ENCODE measurements at places on chromosomes 6 and 20.

DNA sequence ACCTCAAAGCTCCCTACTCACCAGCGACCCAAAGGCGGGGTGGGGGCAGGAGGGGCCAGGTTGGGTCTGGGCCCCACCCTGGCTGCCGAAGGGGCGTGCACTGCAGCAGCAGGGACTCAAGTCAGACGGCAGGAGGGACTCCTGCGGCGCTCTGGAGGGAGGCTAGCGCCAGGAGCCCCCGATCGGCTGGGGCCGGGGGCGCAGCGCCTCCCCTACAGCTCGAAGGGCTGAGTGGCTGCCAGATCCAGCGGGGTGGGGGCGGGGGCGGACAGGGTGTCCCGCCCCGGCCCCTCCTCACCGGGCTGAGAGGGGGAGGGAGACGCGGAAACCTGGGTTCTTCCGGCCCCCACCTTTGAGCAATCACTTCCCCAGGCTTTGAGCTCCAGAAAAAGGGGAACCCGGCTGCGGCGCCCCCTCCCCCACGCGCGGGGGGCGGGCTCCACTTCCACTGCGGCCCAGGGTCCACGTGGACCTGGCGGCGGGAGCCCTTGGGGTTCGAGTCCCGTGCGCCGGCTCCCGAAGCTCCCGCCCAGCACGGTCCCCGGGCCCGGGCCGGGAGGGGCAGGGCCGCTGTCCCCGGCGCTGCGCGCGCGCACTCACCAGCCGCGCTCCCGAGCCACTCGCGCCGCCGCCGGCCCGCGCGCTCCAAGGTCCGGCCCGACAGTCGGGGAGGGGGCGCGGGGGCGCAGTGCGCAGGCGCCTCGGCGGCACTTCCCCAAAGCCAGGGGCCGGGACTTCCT lies at the start of gene RGS19:
Gene RGS19 (minus strand): TSS at position 246 of the 740 bp plus-strand sequence. CDS start 2,632 bp downstream, outside the sequence.
- DNase-seq: no peak

- DNase-seq: no peak
Observed at GRCh38 chr20:496126-496696, 33.9 kb upstream of the TBC1D20 start.

DNA sequence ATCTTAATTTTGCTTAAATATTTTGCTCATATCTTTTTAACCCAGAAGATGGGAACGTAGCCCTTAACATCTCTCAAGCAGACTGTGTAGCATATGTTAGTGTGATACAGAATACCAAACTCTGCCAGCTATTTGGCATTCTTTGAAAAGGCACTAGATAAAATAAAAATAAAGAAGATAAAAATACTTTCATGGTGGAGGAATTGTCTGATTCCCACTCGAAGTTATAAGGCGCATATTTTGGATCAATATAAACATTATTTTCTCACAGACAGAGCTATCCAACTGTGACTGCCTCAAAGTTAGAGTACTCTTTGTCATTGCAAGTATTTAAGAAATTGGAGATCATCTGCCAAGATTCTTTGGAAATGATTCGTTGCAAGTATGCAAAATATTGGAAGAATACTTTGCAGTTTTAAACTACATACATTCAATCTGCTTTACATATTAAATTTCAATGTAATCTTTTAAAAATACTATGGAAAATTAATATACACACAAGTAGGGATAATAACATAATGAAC lies 10.8 kb upstream of the EEF1E1 start:
- no peak for DNase-seq

GRCh38 chr20:44471481-44471882 lies 4.2 kb upstream of the TTPAL start:
- DNase-seq: no peak

- DNase-seq: no peak
Observed at GRCh38 chr6:117616391-117617209, 14.3 kb upstream of the GOPC start.

GRCh38 chr20:5770231-5770986 lies 20.2 kb downstream of the SHLD1 start:
- no peak for DNase-seq

- no peak for DNase-seq
Observed at GRCh38 chr6:96394727-96395126, 126.9 kb upstream of the UFL1 start.

DNA sequence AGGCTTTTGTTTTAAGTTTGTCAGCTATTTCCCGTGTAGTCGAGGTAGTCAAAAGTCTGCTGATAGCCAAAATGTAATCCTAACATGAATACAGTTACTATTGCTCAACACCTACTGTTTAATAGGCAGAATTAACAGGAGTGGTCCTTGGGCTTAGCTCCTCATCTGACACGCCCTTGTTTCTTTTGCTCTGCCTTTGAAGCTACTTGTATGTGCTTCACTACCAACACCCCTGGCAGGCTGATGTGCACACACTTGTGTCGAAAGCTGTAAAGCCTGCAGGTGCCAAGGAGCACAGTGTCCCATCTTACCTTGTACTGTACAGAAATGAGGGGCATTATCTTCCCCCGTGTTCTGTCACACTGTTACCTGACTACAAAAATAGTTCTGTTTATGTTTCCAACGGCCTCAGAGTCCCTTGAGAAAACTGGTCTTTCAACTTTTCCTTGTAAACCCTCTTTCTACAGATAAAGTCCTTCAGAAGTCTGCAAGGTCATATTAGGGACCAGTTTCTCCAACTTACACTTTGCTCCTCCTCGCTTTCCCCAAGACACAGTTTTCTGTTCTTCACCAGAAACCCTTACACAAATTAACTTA lies 9.3 kb downstream of the SDHAF4 start:
- no peak for DNase-seq

- DNase-seq: no peak
Observed at GRCh38 chr6:30121446-30122366, 8.8 kb upstream of the TRIM31 start.

- DNase-seq: no peak
Observed at GRCh38 chr20:36645353-36645752, 643 bp downstream of the SLA2 start.

GRCh38 chr6:24600903-24601302 lies 45.1 kb downstream of the KIAA0319 start:
- DNase-seq: no peak

DNA sequence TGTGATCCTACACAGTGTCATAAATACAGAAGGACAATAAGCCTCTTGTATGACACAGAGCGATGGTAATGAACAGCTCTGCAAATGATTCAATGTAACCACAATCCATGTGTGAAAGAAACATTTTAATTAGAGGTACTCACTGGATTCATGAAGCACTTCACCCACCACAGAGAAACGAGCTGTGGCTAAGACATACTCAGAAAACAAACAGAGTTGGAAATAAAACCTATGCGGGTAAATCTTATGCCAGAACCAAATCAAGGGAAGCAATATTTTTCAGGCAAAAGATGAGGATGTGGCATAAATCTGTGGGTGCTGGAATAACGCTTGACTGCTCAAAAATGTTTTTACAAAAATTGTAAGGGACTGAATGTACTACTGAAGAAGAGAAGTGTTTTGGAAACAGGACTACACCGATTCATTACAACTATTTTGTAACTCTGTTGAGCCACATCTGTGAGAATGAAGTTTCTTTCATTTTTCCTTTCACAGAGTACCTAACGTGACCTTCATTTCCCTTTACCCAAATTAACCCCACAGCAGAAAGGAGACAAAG lies 112.1 kb downstream of the WDR27 start:
- no peak for DNase-seq

- peak; percentile 9 for DNase-seq
Observed at GRCh38 chr20:23235173-23236027, 115.2 kb upstream of the NXT1 start.

DNA sequence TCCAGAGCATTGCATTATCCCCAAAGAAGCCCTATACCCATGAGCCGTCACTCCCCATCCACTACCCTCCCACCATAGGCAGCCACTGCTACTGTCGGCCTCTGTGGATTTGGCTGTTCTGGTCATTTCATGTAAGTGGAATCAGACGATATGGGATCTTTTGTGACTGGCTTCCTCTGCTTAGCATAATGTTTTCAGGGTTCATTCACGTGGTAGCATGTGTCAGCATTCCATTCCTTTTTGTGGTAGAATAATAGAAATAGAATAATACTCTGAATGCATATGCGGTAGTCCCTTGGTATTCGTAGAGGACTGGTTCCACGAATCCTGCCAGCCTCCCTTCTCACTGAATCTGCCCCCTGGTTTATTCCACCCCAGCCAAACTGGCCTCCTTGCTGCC lies 402.6 kb upstream of the SULF2 start:
- no peak for DNase-seq

DNA sequence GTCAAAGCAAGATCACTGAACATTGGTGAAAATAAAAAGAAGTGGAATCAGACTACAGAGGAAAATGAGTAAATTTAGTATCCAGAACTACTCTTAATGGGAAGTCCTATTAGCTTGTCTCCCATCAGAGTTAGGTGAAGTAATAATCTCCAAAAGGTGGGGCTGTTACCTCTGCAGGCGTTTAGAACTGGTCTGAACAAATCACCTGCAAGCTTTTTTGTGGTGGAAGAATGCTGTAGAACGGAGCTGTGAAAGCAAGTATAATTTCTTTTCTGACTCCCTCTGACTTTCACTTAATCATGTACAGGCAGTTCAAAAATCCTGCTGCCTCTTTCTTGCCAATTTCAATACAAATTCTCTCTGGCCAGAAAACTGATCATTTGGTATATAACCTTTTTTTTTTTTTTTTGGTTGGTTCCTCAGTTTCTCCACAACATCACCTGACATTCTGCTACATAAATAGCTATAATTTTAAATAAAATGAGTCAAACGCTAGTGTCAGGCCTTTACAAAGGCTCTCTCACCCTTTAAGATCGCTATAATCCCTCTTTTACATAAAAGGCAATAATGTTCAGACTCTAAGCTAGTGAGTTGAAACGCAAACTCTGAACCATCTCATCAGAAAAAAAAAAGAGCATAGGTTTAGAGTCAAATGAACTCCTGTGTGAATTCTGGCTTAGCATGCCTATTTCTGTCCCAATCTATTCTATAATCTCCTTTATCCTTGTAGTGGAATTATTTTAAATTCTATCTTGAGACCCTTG lies 38.8 kb downstream of the CITED2 start:
- DNase-seq: no peak

DNA sequence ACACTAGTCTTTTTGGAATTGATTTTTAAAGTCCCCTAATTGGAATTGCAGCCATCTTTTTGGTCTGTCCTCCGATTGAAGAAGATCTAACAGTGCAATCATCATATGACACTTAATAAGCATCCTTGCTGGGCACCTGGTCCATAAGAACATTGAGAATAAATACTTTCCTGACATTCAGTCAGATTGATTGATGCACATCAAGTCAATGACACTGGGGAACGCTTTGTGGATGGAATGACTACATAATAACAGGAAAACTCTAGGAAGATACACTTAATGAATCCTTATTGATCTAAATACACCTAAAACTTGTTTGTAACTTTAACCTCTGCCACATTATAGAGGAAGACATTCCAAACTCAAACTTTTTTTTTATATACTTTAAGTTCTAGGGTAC lies 255.7 kb downstream of the PRKN start:
- DNase-seq: no peak

- DNase-seq: no peak
Observed at GRCh38 chr20:24364482-24364881, 104.9 kb upstream of the SYNDIG1 start.

GRCh38 chr20:14312001-14312400 lies 25.4 kb downstream of the FLRT3 start:
- no peak for DNase-seq

GRCh38 chr20:59697068-59697467 lies 92.7 kb downstream of the PHACTR3 start:
- no peak for DNase-seq

- DNase-seq: no peak
Observed at GRCh38 chr20:48455651-48456365, 372.0 kb downstream of the PREX1 start.

DNA sequence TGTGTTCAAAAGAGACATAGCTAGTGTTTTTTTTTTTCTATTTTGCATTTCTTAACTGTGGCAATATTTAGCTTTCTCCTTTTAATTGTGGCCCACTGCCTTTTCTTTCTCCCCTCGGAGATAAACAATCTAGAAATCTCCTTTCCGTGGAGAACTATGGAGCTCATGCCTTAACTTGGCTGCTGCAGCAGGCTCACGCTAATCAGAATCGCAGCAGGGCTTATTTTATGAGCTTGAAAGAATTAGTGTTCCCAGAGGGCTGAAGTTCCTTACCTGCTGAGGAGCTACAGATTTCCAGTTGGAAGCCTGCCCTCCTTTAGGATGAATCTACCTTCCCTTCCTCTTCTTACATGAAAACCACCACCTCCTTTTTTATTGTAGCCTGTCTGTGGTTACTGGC lies 35.6 kb downstream of the CTNNBL1 start:
- DNase-seq: no peak

DNA sequence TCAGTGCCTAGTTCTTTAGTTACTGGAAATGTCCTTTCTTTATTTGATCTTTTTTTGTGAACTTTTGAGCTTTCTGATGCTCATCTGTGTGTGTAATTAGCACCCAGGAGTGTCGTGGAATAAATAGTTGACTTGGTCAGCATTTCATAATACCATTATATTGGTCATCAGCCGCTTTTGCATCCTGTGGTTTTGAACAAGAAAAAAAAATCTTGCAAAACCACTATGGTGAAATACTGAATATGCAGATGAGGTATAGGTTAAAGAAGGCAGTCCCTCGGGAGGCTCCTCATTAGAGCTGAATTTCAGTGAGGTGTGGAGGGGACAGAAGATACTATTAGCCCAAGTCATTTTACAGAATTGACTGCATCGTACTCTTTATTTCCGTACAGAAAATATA lies 90.1 kb downstream of the FOXO3 start:
- DNase-seq: no peak

DNA sequence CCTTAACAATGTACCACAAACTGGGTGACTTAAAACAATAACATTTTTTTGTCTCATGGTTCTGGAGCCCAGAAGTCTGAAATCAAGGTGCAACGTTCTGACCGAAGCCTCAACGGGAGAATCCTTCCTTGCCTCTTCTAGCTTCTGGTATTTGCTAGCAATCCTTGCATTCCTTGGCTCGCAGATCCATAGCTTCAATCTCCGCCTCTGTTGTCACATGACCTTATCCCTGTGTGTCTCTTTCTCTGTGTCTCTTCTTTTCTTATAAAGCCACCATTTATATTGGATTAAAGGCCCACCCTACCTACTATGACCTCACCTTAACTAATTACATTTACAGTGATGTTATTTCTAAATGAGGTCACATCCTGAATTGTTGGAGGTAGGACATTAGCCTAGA lies 37.2 kb upstream of the DOK5 start:
- no peak for DNase-seq

DNA sequence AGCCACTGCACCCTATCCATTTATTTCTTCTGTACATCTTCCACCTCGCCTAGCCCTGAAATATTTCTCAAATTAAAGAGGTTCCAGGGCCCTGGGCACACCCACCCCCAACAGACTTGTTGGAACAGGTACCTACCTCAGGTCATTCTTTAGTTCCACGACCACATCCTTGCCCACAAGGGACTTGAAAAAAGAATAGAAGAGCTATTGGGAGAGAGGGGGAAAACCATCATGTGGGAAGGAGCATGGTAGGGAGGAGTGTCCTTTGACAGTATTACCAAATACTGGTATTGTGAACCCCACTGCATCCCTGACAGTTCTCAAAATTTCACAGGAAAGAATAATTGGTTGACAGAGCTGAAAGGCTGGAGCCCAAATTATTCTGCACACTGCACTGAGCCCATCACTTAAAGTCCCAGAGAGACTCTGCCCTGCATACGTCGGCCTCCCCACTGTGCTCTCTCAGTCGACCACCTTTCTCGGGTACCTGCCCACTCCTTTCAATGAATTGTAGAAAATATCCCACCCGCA lies 762 bp downstream of the LSM2 start:
- DNase-seq: no peak

Data from hypothalamus (tissue), 51 donors.